Activated T-helper 17 cell treated with anti-CD3 and anti-CD28 coated beads, Interleukin-2, amount 50 U/mL, for 72 hours (primary cell): ENCODE measurements at places on chromosomes 12 and 14. TPM values are rescaled to one million over a fixed set of nuclear protein-coding genes. Genes with fewer than 3 reads are reported as not detected.

Gene PNN
- total RNA-seq: 65.1 TPM

Gene DLGAP5
- total RNA-seq: 102 TPM

Gene OTX2
- total RNA-seq: not detected

Gene C12orf54
- not detected for total RNA-seq

Gene SLCO1A2
- not detected for total RNA-seq

Gene DIP2B
- 20.1 TPM for total RNA-seq

Gene NTF3
- not detected for total RNA-seq

- no peak for ATAC-seq
Observed at GRCh38 chr12:111838353-111838752, 3.7 kb upstream of the MAPKAPK5 start.

DNA sequence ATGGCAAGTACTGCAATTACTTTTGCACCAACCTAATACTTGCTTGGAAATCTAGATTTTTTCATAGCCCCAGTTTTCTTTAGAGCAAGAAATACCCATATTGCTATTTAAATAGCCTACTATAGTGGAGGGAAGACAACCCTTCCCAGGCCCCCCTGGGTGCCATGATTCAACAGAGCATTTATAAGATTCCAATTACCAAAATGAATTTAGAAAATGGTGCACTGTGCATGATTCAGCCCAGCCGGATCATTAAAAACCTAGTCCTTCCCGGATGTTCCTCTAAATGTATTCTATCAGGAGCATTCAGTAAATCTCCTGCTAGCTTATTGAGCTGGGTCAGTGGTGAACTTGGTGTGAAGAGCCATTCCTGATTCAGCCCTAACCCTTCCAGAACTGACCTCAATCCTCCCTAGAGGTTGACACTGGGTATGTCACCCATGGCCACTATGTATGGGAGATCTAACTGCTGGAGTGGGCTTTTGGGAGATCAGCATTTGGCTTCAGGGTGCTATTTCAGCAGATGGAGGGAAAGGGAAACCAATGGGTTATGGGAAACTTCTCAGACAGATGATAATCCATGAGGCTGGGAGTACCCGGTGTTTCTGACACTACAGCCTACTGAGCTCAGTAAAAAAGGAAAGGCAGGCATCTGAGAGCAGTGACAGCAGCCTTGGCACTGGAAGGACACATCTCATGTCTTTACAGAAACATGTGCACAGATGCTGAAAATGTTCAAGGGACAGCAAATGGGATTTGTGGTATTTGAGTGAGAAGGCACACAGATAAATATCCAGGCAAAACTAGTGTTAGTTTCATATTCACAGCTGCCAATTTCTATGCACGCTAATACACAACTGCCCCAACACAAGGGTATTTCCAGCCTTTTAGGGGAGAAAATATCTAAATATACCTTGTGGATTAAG lies 258.9 kb downstream of the DPF3 start:
- no peak for ATAC-seq

DNA sequence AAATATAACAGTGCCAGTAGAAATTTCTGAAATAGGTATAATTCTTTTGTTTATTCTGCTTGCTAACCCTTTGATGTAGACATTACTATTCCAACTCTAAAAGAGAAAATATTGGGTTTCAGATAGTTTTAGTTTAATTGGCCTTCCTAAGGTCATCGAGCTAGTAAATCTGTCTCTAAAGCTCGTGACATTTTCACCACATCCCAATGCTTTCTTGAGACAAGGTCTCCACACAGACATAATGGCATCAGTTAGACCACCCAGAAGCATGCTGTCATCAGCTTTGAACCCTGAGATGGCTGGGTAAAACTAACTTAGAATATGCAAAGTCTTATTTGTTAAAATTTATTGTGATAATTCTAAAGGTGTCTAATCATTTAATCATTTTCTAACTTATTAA lies 52.0 kb downstream of the PIK3C2G start:
- no peak for ATAC-seq

- ATAC-seq: no peak
Observed at GRCh38 chr14:104657563-104658324, 31.7 kb upstream of the INF2 start.

DNA sequence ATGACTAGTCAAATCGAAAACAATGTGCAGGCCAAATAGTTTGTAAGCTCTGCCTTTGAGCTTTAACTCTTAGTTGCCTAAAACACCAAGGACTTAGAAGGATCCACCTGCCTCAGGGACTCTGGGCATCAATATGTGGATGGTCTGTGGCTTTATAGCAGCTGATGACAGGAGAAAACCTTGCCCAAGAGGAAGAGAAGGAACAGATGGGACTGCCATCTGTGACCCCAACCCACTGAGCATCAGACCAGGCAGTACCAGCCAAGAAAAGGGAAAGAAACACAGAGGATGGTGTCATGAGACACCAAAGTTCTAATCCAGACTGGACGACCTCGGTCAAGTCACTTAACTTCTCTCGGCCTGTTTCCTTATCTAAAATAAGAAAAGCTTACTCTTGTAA lies 12.7 kb downstream of the TGFB3 start:
- ATAC-seq: no peak

- no peak for ATAC-seq
Observed at GRCh38 chr14:104361101-104361591, 218.4 kb upstream of the C14orf180 start.

- ATAC-seq: no peak
Observed at GRCh38 chr12:101616027-101616494, 21.3 kb downstream of the MYBPC1 start.

GRCh38 chr12:107467716-107468115 lies 217.9 kb upstream of the PWP1 start:
- ATAC-seq: no peak

DNA sequence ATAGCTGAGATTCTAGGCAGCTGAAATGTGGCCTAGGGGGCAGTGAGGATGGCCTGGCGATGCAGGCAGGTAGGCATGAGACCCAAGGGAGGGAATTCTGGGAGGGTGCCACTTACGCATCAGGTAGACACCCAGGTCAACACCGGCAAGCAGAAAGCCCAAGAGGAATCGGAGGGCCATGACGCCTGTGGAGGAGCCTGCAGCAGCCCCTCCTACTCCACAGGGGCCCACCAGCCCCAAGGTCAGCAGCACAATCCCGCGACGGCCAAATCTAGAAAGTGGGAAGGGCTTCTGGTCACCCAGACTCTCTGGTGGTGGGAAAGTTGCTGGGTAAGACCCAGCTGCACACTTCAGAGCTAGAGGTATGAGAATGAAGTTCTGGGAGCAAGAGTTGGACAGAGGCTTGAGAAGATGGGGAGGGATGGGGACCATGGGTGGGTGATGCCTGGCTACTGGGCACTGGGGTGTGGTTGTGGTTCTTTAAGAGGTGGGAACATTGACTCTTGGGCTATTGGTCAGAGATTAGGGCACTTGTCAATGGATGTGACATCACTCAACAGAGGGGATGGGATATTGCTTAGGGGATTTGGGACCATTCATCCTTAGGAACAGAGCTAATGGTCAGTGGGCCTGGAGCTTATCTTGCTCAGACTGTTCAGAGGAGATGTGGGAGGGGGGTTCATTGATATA lies 3.4 kb downstream of the SLC22A17 start:
- no peak for ATAC-seq

DNA sequence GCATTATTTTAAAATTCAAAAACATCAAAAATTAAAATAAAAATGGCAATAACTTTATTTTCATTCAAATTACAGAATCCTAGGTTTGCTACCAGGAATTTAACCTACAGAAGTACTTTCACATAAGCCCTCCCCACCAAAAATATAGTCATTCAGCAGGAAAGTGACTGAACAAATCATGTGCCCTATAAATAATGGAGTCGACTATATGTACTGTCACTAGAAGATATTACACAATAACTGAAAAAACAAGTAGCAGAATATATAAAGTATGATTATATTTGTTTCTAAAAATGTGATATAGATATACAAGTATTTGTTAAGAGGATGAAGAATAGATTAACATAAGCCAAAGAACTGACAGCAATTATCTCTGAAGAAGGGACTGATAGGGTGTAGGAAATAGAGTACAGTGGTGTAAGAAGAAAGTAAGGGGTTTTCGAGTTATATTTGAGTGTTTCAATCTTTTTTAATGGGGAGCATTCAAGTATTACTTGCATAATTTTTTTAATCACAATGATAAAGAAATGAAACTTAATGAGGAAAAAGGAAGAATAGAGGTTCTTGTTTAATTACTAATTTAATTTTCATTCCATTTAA lies 7.9 kb downstream of the C2CD5 start:
- no peak for ATAC-seq

GRCh38 chr14:73452341-73453186 lies 5.8 kb downstream of the NUMB start:
- ATAC-seq: peak; percentile 45

GRCh38 chr12:47573146-47573659 lies 132.6 kb downstream of the RPAP3 start:
- no peak for ATAC-seq

DNA sequence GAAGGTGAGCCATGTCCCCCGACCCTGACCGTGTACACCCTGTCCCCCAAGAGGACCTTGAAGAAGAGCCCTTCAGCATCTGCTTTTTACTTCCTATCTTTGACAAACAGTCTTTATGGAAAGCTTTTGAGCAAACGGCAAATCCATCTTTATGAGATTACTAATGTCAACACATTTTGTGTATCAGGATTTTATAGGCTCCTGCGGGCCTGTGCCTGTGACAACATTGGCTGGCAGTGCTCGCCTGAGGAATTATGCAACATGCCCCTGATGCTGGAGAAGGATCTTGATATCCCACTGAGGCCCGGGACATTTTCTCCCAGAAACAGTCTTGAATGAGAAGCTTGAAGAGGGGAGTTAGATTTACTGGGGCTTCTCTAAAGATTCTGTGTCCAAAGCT lies 416.5 kb downstream of the NRXN3 start:
- ATAC-seq: no peak
